ENCODE measurements at places on chromosomes 2 and 18. TPM values are rescaled to one million over a fixed set of nuclear protein-coding genes. Genes with fewer than 3 reads are reported as not detected.

The COL6A3 gene
- 59.5 TPM for total RNA-seq

The PDK1 gene
- 19.2 TPM for total RNA-seq

The CCDC74B gene
- 4.5 TPM for total RNA-seq

The APLF gene
- 5.9 TPM for total RNA-seq

The RNF181 gene
- total RNA-seq: 89.9 TPM
